ENCODE measurements at places on chromosomes 12 and 14.

DNA sequence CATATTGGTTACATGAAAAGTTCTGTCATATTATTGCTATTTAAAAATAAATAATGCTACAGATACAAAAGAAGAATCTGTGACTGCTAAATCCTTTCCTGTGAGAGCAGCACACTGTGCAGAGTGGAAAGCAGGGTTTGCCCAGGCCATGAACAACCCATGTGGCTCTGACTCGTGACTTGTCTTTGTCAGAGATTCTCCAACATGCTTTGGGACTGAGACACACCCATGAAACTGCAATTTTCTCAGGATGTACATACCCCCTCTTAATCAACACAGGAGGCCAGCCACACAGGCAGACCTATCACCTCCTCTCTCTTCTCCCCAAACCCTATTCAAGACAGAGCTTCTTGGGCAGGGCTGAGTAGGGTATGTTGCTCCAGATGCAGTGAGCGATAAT is 96.8 kb upstream of the NTF3 start:
- no peak for ATAC-seq

GRCh38 chr14:89477391-89477790 is 60.4 kb upstream of the FOXN3 start:
- no peak for ATAC-seq

- no peak for ATAC-seq
Observed at GRCh38 chr12:57834086-57834876, 12.2 kb downstream of the CTDSP2 start.

DNA sequence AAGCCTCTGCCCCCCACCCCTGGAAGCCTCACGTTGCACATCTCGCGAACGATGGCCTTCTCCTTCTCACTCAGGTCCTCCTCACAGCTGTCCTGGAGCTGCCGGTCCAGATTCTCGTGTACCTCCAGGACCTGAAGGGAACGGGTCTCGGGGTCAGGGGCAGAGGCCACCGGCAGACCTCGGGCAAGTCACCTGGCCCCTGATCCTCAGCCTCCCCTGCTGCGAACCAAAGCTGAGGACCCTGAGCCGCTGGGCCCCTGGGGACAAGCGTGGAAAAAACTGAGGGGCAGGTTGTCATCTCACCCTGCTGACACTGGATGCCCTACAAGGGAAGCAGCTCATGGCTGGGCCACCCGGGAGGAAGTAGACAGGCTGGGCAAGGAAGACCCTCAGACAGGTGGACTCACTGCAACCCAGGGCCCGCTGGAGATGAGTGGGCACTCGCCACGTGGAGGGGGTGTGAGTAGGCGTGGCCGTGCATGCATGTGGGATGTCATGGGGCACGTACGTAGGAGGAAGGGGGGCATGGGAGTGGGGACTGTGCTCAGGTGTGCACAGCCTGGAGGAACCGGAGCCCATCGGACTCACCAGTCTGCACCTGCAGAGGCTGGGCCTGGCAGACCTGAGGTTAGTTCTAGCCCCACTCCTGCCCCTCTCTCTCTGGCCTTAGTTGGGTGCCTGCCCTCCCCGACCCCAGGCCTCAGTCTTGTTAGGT is 35.1 kb downstream of the CCNK start:
- no peak for ATAC-seq

DNA sequence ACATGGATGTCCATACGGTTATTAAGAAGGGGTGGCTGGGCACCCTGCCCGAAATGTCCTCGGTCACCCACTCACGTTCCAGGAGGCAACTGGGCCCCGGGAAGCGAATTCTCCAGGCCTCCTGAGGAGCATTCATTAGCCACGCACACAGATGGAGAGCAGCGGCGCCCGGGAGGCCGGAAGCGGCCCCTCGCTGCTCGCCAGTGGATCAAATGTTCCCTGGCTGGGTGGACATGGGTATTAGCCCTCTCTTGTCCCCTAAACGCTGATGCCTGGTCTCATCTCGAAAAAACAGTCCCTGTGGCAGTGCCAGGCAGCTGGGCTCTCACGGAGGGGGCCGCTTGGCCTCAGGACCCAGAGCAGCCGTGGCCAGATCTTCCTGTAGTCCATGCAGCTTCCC is 59.0 kb upstream of the DLK1 start:
- no peak for ATAC-seq

- no peak for ATAC-seq
Observed at GRCh38 chr12:132236930-132237771, 92.2 kb downstream of the GALNT9 start.

GRCh38 chr14:88630565-88630964 is 67.7 kb downstream of the ZC3H14 start:
- no peak for ATAC-seq

DNA sequence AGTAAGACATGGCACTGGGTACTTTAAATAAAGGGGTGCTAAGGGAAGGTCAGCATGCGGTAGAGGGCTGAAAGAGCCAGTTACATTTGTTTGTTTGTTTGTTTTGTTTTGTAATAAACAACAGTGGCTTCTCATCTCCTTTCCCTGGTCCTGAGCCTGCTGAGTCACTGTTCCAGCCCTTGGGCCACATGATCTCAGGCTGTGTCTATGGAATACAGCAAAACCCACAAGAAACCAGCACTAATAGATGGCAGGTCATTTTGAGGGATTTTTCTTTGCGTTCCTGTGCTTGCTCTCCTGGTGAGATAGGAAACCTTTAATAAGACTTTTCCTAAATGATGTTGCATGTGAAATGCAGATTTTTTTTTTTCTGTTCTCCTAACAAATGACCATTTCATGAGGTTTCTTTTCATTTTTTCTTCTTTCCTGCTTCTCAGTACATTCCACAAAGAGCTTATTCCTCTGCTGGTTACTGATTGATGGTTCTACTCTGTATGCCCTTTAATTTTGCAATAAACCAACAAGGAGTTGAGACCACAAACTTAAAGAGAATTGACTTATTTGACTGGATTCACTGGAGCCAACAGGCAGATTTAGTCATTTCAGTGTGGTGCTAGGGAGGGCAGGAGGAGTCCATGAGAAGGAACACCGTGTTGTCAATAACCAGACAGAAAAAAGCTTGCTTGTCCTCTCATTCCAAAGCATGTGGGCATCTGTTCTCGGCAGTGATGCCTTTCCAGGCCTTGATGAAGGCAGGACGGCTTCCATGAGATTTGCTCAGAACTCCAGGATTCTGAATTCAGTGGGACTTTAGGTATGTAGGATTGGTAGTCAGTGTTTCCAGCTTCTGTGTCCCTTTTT is 459.2 kb downstream of the RAD51B start:
- ATAC-seq, result no peak

GRCh38 chr14:100696590-100696989 is 30.1 kb upstream of the DLK1 start:
- no peak for ATAC-seq

Data from gastroesophageal sphincter (tissue), 4 donors.